DMS79 (cell line): ENCODE measurements at places on chromosomes 1 and 21.

DNA sequence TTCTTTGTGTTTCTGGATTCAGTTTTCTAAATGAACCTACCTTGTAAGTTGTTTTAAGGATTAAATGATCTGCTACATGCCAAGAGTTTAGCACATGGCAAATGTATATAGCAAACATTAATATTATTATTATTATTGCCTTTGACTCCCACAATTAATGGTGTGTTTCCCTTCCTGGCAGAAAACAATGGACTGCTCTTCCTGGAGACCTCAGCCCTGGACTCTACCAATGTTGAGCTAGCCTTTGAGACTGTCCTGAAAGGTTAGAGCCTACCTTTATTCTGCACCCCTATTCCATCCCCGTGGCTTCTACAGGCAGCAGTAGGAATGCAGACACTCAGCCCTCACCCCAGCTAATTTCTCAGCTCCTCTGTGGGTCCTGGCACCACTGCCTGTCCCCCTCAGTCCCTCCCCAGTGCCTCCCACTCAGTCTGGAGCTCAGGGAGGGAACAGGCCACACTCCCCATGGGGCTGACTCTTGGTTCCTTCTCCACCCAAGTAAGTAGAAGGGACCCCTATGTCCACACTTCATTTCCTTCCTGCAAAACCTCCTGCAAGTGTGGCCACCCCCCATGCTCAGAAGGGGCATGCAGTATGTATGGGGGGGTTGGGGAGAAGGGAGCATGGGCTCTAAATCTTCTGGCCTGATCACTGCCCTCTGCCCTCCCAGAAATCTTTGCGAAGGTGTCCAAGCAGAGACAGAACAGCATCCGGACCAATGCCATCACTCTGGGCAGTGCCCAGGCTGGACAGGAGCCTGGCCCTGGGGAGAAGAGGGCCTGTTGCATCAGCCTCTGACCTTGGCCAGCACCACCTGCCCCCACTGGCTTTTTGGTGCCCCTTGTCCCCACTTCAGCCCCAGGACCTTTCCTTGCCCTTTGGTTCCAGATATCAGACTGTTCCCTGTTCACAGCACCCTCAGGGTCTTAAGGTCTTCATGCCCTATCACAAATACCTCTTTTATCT lies 8.8 kb downstream of the RAB25 start:
- no peak for DNase-seq

- DNase-seq: peak; percentile 15
These were observed at the start of gene CHD5 for GRCh38 chr1:6180268-6180706. TSS of gene CHD5 (minus strand) at chr1:6180321. CDS start at chr1:6180023, 298 bp downstream.

DNA sequence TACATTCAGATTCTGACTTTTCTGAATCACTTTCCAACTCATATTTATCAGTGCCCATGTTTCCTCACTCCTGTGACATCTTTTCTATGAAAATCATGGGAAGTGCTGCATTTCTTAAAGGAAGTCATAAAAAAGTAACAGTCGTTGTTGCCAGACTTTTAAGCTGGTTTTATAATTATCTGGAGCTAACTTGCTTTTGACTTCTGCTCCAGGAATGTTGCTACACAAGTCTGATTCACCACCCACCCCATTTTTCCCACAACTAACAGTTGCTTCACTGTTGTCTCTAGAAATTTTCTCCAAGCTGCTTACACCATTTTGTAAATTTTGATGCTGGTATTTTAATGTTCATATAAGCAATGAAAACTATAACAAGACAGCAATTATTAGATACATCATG lies 12.2 kb downstream of the FCRLB start:
- DNase-seq: no peak

GRCh38 chr1:177080564-177080963 lies 83.9 kb downstream of the ASTN1 start:
- no peak for DNase-seq

DNA sequence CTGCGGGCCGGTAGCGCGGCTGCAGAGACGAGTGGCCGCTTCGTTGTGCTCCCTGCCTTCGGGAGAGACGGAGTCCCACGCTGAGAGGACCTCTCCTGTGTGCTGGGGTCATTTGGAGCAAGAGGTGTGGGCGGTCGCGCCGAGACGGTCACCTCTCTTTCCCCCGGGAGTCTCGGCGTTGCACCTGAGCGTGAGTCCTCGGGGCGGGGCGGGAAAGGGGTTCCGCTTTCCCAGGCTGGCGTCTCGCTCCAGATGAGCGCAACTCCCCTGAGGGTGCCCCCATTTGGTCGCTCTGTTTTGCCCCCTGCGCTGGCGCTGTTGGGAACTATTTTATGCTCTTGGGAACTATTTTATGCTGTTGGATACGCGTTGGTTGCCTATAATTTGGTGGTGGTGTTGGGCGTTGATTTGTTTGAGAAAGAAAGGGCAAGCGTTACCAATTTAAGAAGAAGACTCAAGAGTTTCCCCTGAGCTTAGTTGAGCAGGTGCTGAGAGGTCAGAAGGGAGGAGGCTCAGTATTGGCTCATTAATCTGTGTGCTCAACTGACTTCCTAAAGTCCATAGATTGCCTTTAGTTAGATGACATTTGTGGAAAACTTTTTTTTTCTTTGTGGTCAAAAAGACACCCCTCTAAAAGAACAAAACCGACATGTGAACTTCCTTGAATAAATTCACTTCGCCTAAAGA lies 683 bp downstream of the LRRC8B start:
- DNase-seq: peak; percentile 81

DNA sequence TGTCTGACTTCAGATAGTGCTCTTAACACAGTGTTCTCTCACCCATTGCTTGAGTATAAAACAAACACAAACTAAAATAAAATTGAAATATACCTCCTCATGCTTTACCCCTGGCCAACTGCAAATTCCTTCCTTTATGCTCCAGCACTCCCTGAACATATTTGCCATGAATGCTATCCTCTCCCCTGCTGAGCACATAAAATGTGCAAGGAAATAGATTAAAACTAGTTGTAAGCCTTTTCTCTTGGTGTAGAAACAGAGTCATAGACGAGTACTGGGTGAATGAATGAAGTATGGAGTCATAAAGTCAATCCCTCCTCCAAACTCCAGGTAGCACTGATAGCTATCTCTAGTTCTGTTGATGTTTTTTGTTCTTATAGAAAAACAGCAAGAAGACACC lies 2.6 kb downstream of the GPR161 start:
- no peak for DNase-seq

- DNase-seq: peak; percentile 58
These were observed at the start of gene UBIAD1 for GRCh38 chr1:11272832-11273594. TSS of gene UBIAD1 (plus strand) at chr1:11273198. CDS start at chr1:11273532, 334 bp downstream.

GRCh38 chr21:16509476-16509875 lies 779.7 kb downstream of the USP25 start:
- DNase-seq: no peak

DNA sequence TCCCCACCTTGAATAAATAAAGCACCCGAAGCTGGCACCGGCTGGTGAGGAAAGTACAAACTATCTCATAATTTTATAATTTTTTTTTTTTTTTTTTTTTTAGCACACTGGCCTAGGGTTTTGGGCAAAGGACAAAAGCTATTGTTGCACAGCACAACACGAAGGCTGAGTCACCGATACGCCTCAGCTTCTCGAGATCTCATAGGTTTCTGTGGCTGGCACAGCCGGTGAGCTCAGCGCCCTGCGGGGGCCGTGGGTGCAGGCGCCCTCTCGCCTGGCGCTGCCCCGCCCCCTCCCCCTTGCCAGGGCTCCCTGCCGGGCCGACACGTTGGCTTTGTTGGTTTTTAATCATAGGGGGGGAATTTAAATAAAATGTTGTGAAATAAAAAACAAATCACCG lies 17.2 kb downstream of the CASZ1 start:
- peak; percentile 91 for DNase-seq

- DNase-seq: no peak
These were observed 1.4 kb upstream of the MIA3 start for GRCh38 chr1:222616525-222616924.

DNA sequence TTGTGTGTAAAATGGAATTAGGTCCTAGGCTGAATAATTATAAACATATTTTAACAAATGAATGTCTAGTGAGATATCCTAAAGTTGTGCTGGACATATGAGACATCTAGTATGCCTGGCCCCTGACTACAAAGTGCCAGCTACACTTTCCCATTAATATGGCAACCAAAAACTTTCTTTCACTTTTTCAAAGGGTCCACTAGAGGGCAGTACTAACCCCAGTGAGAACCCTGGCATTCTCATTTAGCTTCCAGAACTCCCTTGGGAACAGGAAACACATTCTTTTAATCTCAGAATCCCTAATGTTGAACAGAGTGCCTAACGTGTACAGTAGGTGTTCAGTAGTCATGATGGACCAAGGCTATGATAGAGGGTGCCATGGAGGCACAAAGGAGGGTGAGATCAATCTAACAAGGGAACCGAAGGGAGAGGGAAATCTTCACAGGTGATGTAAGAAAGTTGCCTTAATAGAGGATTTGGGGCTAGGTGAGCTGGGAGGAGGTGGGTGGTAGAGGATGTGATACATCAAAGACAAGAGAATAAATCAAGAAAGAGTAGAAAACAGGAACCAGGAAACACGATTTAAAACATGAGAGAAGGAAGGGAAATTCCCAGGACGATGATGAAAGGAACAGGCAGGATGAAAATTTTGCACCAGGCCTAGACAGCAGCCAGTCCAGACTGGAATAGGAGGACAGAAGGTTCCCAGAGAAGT lies 41.6 kb downstream of the NSL1 start:
- no peak for DNase-seq

DNA sequence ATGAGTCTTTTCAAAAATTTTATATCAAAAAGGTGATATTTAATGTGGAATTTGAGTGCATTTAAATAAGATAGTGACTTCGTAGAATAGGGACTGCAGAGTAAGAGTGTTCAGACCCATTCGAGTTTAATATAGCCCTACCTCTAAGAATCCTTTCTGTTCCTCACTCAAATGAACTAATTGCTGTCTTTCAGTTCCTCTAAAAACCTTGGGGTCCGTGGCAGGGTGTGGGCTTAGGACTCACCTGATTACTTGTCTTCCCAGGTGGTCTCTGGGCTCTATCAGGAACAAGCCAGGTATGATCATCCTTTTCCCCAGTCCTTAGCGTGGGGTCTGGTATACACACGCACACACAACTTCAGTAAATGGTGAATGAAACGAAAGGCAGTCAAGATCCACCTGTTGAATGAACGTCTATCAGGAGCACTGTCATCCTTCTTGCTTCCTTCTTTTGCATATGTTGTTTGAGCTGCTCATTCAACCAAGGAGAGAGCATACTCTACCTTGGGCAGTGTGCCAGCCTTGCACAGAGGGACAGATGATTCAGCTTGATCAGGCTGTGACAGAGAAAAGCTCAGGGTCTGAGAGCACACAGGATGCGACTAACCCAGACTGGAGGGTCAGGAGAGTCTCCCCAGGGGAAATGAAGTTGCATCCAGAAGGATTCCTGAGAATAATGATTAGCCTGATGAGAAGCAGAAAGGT lies 1.2 kb upstream of the RNF11 start:
- peak; percentile 93 for DNase-seq

- peak; percentile 75 for DNase-seq
These were observed 1.2 kb upstream of the NEGR1 start for GRCh38 chr1:72283307-72284083.

DNA sequence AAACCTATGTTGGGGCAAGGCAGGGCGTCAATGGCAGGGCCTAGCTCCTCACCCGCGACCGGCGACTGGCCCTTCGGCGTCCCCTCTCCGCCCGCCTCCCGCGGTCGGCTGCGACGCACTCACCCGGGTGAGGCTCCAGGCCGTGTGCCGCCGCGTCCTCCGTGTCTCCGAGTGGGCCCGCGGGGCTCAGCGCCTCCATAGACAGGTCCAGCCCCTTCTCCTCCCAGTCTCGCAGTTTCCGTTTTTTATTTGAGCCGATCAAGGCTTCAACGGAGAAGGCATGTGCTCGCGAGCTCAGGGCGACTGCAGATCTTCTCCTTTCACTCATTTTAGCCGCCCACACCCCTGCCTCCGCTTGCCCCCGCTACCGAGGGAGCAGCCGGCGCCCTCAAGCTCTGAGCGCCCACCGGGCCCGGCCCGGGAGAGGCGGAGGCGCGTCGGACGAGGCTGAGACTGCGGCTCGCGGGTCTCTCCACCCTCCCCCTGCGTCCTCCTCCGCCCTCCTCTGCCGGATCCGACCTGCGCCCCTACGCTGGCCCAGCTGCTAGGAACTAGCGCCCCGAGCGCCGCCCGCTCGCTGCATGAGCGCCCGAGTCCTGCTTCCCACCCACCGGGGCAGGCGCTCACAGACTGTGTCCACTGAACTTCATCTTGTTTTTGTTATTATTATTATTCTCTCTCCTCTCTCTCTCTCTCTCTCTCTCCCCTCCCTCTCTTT lies 516 bp downstream of the TBX15 start:
- peak; percentile 34 for DNase-seq

- no peak for DNase-seq
These were observed 561.0 kb downstream of the LTN1 start for GRCh38 chr21:28431527-28432200.

- no peak for DNase-seq
These were observed 6.7 kb downstream of the MATN1 start for GRCh38 chr1:30716646-30717045.

DNA sequence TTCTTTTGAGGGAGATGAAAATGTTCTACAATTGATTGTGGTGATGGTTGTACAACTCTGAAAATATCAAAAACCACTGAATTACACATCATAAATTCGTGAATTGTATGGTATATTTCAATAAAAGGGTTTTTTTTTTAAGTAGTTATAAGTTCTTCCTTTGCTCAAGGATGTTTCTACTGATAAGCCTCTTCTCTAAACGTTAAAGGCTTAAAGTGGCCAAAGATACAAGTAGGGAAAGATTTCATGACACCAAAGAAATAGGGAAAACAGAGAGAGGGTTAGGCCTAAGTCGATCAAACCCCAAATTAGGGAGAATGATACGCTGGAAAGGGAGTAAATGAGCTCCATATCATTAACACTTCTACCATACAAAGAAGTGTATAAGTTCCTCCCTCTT lies 4.1 kb downstream of the KDM5B start:
- no peak for DNase-seq

- no peak for DNase-seq
These were observed 101.2 kb downstream of the GLIS1 start for GRCh38 chr1:53637511-53638359.

DNA sequence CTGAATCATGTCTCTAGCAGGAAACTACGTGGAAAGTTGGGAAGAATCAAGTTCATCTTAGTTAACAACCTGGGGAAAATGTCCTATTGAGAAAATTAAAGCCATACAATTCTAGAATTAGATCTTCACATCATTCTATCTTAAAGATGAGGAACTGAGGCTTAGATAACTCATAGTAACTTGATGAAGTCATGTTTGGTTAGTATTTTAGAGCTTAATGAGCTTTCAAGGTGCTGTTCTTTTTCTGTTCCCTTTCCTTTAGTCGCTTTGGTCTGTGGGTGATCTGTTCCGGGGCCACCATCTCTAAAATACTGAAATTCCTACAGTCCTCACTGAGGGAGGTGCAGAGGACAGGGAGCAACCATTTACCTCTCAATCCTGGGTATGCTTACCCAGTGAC lies 4.3 kb upstream of the GLUL start:
- DNase-seq: no peak

- DNase-seq: no peak
These were observed 54.5 kb downstream of the GNG4 start for GRCh38 chr1:235595079-235595478.

- DNase-seq: no peak
These were observed 3.1 kb downstream of the PTAFR start for GRCh38 chr1:28173151-28173979.

DNA sequence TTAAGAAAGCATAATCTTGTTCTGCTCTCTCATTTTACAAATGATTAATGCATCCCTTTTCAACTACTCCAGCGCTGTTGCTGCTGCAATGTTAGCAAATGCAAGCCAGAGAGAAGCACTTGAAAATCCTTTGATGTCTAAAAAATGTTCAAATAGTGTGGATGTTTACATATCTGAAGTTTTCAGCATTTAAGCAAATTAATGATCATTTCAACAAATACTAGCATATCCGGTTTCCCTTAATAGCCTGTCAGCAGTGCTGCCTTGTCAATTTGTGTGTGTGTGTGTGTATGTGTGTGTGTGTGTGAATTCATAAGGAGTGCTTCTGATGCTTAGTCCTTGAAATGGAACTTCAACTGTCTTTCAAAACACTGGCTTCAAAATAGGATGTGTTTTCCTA lies 48.1 kb upstream of the WNT2B start:
- DNase-seq: peak; percentile 60
